Activated naive CD4-positive, alpha-beta T cell treated with anti-CD3 and anti-CD28 coated beads for 36 hours (primary cell): ENCODE measurements at places on chromosomes 16 and 17. TPM values are rescaled to one million over a fixed set of nuclear protein-coding genes. Genes with fewer than 3 reads are reported as not detected.

Gene ATP2A1
- 5.3 TPM for total RNA-seq

Gene PARN
- total RNA-seq: 44.0 TPM

DNA sequence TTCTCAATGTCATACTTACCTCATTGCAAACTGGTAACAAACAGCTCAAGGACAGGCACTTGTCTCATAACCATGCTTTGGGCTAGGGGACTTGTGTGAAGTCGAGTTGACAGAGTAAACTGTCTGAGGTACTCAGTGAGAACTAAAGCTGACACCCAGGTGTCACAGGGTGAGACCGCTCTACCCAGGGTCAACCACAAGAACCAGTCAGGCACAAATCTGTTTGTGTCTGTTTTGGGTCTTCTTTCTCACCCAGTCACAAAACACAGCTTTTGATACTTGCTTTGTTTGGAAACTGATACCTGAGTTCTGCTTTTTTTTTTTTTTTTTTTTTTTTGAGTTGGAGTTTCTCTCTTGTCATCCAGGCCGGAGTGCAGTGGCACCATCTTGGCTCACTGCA, 161.1 kb downstream of the STX8 start:
- H3K27ac ChIP-seq: no peak overlapping the region
- no peak for DNase-seq
- H3K4me3 ChIP-seq: no peak overlapping the region
- no peaks in the 10 kb centered on the region for H3K4me1 ChIP-seq

DNA sequence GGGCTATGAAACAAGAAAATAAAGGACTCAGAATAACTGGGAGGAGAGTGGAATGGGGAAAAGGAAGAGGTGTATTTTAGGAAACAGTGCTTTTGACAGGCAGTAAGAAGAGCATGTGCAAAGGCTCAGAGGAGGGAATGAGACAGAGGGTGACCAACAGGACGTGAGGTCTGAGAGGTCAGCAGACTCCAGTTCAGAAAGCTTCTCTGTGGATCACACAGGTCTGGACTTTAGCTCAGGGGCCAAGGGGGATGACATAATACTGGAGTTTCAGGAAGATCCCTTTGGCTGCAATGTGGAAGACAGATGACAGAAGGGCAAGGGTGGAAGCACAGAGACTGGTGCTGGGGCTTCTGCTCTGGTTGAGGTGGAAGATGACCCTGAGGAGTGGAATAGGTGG, 489.9 kb upstream of the CDH5 start:
- no peak for DNase-seq
- no peaks in the 10 kb centered on the region for H3K4me1 ChIP-seq
- peaks cover 7% of the 10 kb centered on the region for H3K27me3 ChIP-seq
- H3K36me3 ChIP-seq: no peaks in the 10 kb centered on the region
- H3K27ac ChIP-seq: no peak overlapping the region

DNA sequence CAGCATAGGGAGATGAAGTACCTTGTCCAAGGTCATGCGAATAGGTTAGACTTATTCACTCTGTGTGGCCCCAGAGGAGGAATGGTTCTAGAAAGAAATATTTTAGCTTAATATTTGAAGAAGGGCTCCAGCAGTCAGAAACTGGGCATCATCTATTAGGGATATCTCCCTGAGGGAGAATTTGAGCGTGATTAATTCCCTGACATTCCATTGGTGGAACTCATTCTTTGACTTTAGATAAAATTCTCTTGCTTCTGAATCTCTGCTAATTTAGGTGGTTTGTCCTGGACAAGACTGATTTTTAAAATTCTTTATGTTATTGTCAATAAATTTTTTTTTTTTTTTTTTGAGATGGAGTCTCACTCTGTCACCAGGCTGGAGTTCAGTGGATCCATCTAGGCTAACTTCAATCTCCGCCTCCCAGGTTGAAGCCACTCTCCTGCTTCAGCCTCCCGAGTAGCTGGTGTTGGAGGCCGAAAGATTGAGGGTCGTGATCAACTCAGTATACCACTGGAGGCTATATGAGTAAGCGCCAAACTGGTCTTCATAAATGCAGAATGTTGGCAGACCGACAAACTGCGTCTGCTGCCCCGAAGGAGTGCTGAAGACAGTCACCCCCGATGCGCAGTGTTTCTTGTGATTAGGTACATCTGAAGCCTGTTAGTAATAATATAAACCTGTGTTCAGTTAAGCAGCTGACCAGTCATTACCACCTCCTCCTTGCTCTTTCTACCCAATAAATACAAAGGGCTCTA, 267.9 kb upstream of the HSBP1 start:
- no peaks in the 10 kb centered on the region for H3K27me3 ChIP-seq
- no peak overlapping the region for H3K4me3 ChIP-seq
- no peak for DNase-seq
- H3K27ac ChIP-seq: no peak overlapping the region
- H3K4me1 ChIP-seq: no peaks in the 10 kb centered on the region
- H3K36me3 ChIP-seq: no peaks in the 10 kb centered on the region

GRCh38 chr17:82355770-82356427, 3.1 kb upstream of the TEX19 start:
- H3K4me1 ChIP-seq: peaks cover 9% of the 10 kb centered on the region
- H3K27ac ChIP-seq: no peak overlapping the region
- peaks cover 6% of the 10 kb centered on the region for H3K27me3 ChIP-seq
- H3K4me3 ChIP-seq: no peak overlapping the region
- no peaks in the 10 kb centered on the region for H3K36me3 ChIP-seq
